ENCODE measurements at places on chromosomes 3 and 15. TPM values are rescaled to one million over a fixed set of nuclear protein-coding genes. Genes with fewer than 3 reads are reported as not detected.
A peak's percentile ranks its signal among the peaks of the same experiment; 100 is the strongest.

Gene SAMMSON
- not detected for total RNA-seq

Gene RASGRF1
- total RNA-seq = 0.33 TPM

Gene LRRC15
- 0.07 TPM for total RNA-seq

Gene GALK2
- total RNA-seq = 12.4 TPM

GRCh38 chr15:70093481-70094319 lies 4.0 kb downstream of the TLE3 start:
- DNase-seq = peak; percentile 65

DNA sequence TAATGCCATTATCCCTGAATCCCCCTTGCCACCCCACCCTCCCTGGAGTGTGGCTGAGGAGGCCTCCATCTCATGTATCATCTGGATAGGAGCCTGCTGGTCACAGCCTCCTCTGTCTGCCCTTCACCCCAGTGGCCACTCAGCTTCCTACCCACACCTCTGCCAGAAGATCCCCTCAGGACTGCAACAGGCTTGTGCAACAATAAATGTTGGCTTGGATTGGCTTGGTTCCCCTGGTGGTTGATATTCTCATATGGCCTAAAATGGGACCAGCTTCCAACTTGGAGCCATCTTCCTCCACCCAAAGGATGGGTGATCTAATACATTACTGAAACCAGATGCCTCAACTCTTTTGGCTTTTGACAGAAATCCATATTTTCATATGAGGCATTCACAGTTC lies 34.9 kb downstream of the VIPR1 start:
- DNase-seq = no peak

DNA sequence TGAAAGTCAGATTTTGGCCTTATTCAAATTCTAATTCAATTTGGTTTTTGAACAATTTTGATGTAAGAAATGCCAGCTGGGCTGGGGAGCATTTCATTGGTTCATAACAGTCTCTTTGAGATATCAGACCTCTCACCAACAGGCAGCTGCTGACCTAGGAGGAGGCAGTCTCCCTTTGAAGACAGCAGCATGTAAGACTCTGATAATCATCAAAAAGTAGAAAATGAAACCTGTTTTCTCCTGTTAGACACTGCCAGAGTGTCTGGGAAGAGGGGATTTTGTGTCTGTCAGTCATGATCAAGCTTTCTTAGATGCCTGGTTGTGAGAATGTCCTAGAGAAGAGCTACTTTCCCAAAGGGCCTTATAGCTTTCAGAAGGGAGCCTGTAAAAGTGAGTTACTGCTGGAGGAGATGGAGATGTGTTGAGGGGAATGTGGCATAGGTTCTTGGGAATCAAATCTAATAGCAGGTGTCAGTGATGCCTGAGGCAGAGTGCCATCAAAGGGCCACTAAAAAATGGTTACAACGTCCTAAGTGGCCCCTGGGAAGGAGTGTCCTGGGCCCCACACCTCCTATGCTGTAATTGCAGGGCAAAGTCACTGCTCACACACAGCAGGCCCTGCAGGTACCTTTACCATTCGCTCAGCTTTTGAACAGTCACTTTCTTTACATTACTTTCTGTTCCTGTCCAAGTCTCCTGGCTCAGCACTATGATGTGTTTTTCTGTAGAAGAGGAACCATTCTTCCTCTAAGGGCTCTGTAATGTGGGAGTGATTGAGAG lies 43.1 kb downstream of the FSTL1 start:
- no peak for DNase-seq

GRCh38 chr3:40962721-40963120 lies 236.6 kb upstream of the CTNNB1 start:
- no peak for DNase-seq

DNA sequence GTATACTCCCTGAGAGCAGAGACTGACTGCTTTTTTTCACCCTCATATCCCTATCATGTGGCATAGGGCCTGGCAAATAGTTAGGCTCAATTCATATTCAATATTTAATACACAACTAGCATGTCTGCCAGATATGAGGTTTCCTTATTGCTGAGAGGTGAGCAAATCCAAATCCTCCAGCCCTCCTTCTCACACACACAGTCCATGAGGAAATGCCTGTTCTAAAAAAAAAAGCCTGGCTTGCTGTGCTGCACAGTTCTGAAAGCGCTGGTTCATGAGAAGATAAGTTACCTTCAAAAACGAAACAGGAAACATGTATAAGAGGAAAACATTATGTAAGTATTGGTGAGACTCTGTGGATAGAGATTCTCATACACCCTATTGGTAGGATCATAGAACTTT lies 15.5 kb upstream of the ACAP2 start:
- no peak for DNase-seq

Data from H9 (cell line).